ENCODE measurements at places on chromosomes 11 and 22.
A peak's percentile ranks its signal among the peaks of the same experiment; 100 is the strongest.

GRCh38 chr11:28346209-28346608 lies 238.0 kb downstream of the METTL15 start:
- DNase-seq: no peak

DNA sequence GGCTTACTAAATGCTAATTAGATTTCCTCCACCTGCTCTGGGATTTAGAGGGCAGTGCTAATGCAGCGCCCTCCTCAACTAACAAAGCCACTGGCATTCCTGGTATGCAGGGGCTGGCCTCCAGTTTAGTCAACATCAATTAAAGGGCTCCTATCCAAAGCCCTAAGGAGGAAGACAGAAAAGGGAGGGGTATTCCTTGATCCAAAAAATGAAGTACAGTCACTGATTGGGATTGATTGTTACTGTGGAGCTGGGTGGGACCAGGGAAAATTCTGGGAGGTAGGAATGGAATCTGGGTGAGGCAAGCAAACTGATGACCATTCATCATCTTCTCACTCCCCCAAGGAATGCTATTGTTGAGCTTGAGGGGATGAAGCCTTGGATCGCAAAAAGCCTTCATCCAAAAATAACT lies 52.2 kb downstream of the GAB2 start:
- no peak for DNase-seq

DNA sequence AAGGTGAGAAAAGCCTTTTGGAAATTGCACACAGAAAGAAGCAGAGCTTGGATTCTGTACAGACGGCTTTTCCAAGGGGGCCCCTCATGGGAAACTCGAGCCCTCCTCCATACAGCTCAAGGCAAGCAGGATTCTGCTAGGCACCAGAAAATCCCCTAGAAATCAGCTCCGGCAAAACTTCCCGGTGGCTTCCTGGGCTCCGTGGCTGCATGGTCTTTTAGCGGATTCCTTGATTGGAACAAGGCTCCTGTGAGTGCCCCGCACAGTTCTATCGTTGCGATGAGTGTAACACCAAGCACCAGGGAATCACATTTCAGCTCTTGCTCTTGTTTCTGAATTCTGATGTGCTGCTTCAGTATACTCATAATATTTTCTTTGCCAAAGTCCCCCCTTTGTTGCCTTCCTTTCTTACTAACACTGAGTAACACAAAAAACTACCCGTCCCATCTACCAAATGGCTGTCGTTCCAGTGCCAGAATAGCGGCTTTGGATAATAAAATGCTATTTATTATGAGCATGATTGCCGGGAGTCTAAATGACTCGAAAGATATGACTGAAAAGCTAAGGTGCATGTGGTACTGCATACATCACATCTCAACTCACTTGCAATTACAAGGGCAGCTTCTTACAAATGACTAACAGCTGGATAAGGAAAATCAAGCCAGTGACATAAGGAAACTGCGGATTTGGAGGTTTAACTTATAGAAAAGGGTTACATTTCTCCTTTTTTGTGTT lies 494.1 kb downstream of the DLG2 start:
- DNase-seq: peak; percentile 8

DNA sequence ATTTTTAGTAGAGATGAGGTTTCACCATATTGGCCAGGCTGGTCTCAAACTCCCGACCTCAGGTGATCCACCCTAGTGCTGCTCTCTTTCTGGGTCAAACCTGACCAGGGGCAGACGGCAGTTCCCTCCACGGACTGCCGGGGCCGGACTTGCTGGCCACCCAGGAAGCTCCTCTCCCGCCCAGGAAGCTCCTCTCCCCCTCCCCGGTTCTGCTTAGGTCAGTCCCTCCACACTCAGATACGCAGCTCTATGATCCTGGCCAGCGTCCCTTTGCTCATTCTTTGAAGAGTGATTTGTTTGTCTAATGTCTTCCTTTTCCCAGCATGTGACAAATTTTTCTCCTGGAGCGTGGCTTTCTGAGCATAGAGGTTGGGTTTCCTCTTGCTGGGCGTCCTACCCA lies 125.3 kb upstream of the B3GAT1 start:
- DNase-seq: no peak

DNA sequence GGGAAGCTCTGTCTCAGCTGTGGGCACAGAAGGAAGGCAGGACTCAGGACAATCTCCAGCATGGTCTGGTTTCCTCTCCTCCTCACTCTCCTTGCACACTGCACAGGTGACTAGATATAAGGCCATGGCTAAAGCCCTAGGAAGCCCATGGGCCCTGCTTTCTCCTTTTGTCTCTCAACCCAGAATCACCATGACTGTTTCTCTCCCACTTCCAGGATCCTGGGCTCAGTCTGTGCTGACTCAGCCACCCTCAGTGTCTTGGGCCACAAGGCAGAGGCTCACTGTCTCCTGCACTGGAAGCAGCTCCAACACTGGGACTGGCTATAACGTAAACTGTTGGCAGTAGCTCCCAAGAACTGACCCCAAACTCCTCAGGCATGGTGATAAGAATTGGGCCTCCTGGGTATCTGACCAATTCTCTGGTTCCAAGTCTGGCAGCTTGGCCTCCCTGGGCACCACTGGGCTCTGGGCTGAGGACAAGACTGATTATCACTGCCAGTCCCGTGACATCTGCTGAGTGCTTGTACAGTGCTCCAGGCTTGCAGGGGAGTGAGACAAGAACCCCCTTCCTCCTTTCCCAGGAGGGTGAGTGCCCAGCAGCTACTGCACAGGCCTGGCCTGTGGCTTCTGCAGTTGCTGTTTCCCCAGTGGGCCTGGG lies 104.0 kb upstream of the TOP3B start:
- no peak for DNase-seq

All from renal cortex interstitium (tissue), 15 donors.